ENCODE measurements at places on chromosomes 11 and 22. TPM values are rescaled to one million over a fixed set of nuclear protein-coding genes. Genes with fewer than 3 reads are reported as not detected.

The ADAMTS8 gene
- total RNA-seq: 5.0 TPM

The MAPK8IP2 gene
- total RNA-seq: 2.9 TPM

The C11orf16 gene
- total RNA-seq: not detected

The OR52I1 gene
- not detected for total RNA-seq

The PLAAT4 gene
- 36.7 TPM for total RNA-seq

The MRGPRX4 gene
- total RNA-seq: not detected

The CD81 gene
- total RNA-seq: 440 TPM

- H3K27ac ChIP-seq: no peak overlapping the region
- H3K36me3 ChIP-seq: no peaks in the 10 kb centered on the region
Observed at GRCh38 chr11:34609187-34609751, 11.6 kb upstream of the EHF start.

- no peaks in the 10 kb centered on the region for H3K4me1 ChIP-seq
- H3K27me3 ChIP-seq: no peaks in the 10 kb centered on the region
- H3K27ac ChIP-seq: no peak overlapping the region
- H3K4me3 ChIP-seq: no peak overlapping the region
- DNase-seq: no peak
Observed at GRCh38 chr22:41598891-41599635, 9.4 kb upstream of the PMM1 start.

DNA sequence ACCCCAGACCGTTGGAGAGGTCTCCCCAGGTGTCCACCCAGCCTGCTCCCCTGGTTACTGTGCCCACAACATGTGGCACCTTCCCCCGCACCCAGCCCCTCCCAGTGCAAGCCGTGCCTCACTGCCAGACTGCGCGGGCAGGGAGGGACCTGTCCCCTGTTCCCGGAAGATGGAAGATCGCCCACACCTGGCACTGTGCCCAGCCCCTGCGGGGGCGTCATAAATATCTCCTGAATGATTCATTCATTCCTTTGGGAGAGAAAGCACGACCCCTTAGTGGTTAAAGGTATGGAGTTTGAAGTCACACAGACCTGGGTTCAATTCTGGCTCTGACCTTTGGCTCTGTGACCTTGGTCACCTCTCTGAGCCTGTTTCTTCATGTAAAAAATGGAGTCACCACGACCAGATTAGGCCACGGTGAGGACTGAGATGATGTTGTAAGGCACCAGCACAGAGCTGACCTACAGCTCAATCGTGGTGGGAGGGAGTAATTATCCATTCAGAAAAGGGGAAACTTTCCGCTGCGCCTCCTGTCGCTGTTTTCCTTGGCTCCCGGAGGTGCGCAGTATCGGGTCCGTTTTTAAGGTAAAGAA lies 497 bp upstream of the SYT12 start:
- H3K27ac ChIP-seq: no peak overlapping the region
- no peaks in the 10 kb centered on the region for H3K4me1 ChIP-seq
- H3K36me3 ChIP-seq: no peaks in the 10 kb centered on the region
- DNase-seq: no peak
- peak overlapping the region; percentile 29 for H3K4me3 ChIP-seq

- H3K4me1 ChIP-seq: no peaks in the 10 kb centered on the region
- H3K4me3 ChIP-seq: no peak overlapping the region
- H3K27ac ChIP-seq: no peak overlapping the region
- no peaks in the 10 kb centered on the region for H3K27me3 ChIP-seq
- H3K36me3 ChIP-seq: no peaks in the 10 kb centered on the region
Observed at GRCh38 chr11:120894202-120894985, 129.5 kb upstream of the TBCEL start.

GRCh38 chr22:48423481-48423911 lies 1404.2 kb downstream of the BRD1 start:
- no peak overlapping the region for H3K4me3 ChIP-seq
- DNase-seq: no peak
- H3K4me1 ChIP-seq: no peaks in the 10 kb centered on the region
- no peaks in the 10 kb centered on the region for H3K36me3 ChIP-seq
- H3K27ac ChIP-seq: no peak overlapping the region
- peaks cover 25% of the 10 kb centered on the region for H3K27me3 ChIP-seq

- H3K4me1 ChIP-seq: no peaks in the 10 kb centered on the region
- no peak overlapping the region for H3K27ac ChIP-seq
- H3K27me3 ChIP-seq: no peaks in the 10 kb centered on the region
- H3K4me3 ChIP-seq: no peak overlapping the region
Observed at GRCh38 chr22:19864538-19865106, 9.9 kb upstream of the GNB1L start.

GRCh38 chr22:44522526-44523170 lies 24.6 kb upstream of the RTL6 start:
- H3K4me1 ChIP-seq: no peaks in the 10 kb centered on the region
- H3K36me3 ChIP-seq: no peaks in the 10 kb centered on the region
- H3K27me3 ChIP-seq: no peaks in the 10 kb centered on the region
- peak; percentile 62 for DNase-seq
- H3K27ac ChIP-seq: no peak overlapping the region

GRCh38 chr11:64078905-64079304 lies 43.2 kb downstream of the FLRT1 start:
- H3K36me3 ChIP-seq: no peaks in the 10 kb centered on the region
- DNase-seq: no peak
- no peak overlapping the region for H3K27ac ChIP-seq

GRCh38 chr22:23754220-23754919 lies at the start of gene VPREB3:
VPREB3 (minus strand) TSS chr22:23754425; CDS start chr22:23754363, 62 bp downstream.
- no peaks in the 10 kb centered on the region for H3K27me3 ChIP-seq
- DNase-seq: no peak
- H3K4me3 ChIP-seq: no peak within 1 kb of the TSS
- H3K36me3 ChIP-seq: no peaks in the 10 kb centered on the region
- no peaks in the 10 kb centered on the region for H3K4me1 ChIP-seq

DNA sequence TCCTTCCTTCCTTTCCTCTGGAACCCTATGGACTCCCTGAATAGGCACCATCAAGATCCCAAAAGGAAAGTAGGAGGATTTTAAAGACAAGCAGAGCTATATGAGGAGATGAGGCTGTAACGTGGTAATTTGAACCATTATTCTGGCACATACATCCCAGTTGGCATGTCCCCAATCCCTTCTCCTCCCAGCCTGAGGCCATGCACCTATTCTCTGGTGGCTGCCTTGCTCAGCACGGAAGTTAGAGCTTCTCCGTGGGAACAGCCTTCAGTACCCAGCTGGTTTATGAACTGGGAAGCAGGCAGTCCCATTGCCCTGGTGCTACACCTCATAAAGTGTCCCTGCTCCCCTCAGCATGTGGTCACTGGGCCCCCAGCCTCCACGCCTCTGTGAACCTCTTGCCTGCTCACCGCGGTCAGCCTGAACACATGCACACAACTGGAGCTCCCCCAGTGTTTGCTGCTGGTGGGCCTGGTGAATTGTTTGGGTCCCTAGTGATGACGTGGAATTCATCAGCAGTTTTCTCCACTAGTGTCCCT lies 139.9 kb upstream of the PLET1 start:
- H3K27ac ChIP-seq: no peak overlapping the region
- no peaks in the 10 kb centered on the region for H3K36me3 ChIP-seq
- H3K27me3 ChIP-seq: no peaks in the 10 kb centered on the region
- no peak for DNase-seq
- H3K4me3 ChIP-seq: no peak overlapping the region

DNA sequence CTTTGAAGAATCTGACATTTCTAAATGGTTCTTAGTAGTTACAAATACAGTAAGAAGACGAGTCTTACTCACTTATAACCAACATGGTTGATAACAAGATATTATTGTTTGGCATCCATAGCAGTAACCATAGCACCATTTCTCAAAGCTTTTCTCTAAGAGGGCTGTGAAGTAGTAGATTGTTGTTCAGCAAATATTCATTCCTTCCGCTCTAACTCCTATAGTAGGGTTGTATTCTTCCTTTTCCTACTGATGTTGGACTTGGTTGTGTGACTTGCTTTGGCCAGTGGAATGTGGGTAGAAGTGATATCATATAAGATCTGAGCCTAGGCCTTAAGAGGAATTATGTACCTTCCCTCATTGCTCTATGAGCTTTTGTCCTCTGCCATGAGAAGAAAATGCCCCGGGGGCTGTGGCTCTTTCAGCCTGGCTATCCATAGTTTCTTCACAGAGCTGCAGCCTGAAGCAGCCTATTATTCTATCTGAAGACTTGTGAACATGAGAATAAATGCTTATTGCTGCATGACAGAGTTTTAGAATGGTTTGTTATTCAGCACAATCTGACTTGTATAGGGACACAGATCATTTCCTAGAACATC lies 28.9 kb upstream of the ZBED5 start:
- H3K27me3 ChIP-seq: no peaks in the 10 kb centered on the region
- H3K36me3 ChIP-seq: no peaks in the 10 kb centered on the region
- H3K4me1 ChIP-seq: peaks cover 32% of the 10 kb centered on the region
- no peak overlapping the region for H3K27ac ChIP-seq
- no peak overlapping the region for H3K4me3 ChIP-seq

GRCh38 chr11:12441231-12441861 lies 64.0 kb downstream of the PARVA start:
- H3K36me3 ChIP-seq: no peaks in the 10 kb centered on the region
- H3K4me3 ChIP-seq: no peak overlapping the region
- peak overlapping the region; percentile 1 for H3K27ac ChIP-seq
- H3K4me1 ChIP-seq: peaks cover 37% of the 10 kb centered on the region
- H3K27me3 ChIP-seq: no peaks in the 10 kb centered on the region
- no peak for DNase-seq

DNA sequence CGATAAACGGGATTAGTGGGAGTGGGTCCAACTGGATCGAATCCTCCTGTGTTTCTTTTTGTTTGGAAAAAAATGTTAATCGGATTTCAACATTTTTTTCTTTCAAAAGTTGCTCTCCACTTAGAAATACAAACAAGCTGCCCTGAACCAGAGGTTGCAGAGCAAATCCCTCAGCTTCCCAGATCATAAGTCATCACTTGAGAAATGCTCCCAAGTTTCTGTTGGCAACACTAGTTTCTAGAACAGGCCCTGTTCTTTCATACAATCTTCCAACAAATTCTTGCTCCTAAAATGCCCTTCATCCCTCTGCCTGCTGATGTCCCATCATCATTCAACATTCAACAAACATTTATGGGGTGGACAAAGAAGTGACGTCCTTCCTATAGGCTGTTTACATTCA lies 1.3 kb upstream of the MLC1 start:
- no peak overlapping the region for H3K27ac ChIP-seq
- no peak overlapping the region for H3K4me3 ChIP-seq
- no peaks in the 10 kb centered on the region for H3K4me1 ChIP-seq
- H3K27me3 ChIP-seq: peaks cover 10% of the 10 kb centered on the region
- H3K36me3 ChIP-seq: no peaks in the 10 kb centered on the region
- DNase-seq: no peak

GRCh38 chr22:25281675-25282345 lies 62.4 kb downstream of the CRYBB2 start:
- no peak overlapping the region for H3K27ac ChIP-seq
- H3K4me3 ChIP-seq: no peak overlapping the region
- DNase-seq: no peak
- peaks cover 12% of the 10 kb centered on the region for H3K4me1 ChIP-seq
- peaks cover 59% of the 10 kb centered on the region for H3K27me3 ChIP-seq
- no peaks in the 10 kb centered on the region for H3K36me3 ChIP-seq

DNA sequence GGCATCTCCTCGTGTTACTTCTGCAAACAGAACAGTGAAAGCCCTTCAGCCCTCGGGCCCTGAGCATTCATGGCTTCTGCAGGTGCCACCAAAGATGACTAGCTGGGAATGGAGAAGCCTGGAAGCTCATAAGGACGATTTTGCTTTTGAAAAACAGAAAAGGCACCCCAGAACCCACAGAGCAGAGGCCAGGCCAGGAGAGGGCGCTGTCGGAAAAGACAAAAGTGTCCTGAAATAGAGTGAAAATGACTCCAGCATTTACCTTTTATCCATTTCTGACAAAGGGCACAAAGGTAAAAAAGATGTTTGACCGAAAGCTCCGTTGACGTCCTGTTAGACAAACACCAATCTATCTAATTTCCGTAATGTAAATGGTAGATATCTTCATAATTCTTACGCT lies 37.6 kb downstream of the ZNF195 start:
- DNase-seq: no peak
- H3K4me1 ChIP-seq: no peaks in the 10 kb centered on the region
- H3K4me3 ChIP-seq: no peak overlapping the region
- H3K36me3 ChIP-seq: no peaks in the 10 kb centered on the region

DNA sequence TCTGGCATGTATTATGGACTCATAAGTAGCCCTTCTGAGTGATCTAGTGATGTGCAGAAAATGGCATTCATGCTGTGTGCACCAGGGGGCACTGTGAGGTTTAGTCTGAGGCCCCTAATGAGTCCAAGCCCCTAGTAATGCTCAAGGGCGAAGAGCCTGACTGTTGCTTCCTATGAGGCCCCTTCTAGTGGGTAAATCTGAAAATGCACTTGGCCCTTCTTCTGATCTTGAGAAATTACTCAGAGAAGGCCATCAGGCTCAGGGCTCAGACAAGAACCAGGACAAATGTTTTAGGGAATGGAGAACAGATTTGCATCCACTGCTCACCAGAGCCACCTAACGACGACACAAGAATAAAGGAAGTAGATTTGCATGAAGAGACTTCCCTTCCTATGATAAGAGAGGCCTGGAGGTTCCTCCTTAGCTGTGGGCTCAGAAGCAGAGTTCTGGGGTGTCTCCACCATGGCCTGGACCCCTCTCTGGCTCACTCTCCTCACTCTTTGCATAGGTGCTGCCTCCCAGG lies 75.8 kb downstream of the GGTLC2 start:
- H3K36me3 ChIP-seq: no peaks in the 10 kb centered on the region
- H3K27me3 ChIP-seq: no peaks in the 10 kb centered on the region
- H3K4me1 ChIP-seq: no peaks in the 10 kb centered on the region
- H3K27ac ChIP-seq: no peak overlapping the region

DNA sequence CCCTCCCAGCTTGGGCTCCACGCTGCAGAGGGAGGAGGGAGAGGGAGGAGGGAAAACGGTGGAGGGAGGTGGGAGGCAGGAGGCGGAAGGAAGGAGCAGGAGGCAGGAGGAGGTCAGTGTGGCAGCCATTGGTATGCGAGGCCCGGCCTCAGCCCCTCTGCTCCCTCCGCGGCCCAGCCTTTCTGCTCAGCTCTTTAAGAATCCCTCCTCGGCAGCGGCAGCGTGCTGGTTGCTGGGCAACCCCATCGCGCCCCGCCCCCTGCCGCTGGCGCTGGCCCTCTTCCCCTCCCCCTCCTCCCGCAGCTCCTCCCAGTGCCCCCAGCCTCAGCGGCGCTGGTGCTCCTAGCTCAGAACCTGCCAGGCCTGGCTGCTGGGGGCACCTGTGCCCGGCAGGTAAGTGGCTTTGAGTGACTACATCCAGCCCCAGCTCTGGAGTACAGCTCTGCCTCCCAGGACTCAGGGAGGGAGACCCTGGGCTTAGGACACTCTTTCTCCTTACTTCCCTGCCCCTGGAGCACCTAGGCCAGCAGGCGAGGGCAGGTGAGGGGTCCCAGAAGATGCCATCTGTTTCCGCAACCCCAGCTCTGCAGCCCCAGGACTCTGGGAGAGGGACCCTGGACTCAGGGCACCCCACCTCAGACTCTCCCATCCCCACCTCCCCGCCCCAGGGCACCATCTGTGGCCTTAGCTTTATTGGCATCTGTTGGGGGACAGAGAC lies 7.2 kb upstream of the FLRT1 start:
- peaks cover 12% of the 10 kb centered on the region for H3K27me3 ChIP-seq
- no peak overlapping the region for H3K27ac ChIP-seq
- no peaks in the 10 kb centered on the region for H3K4me1 ChIP-seq
- peak overlapping the region; percentile 10 for H3K4me3 ChIP-seq
- no peaks in the 10 kb centered on the region for H3K36me3 ChIP-seq

All from sigmoid colon (tissue), 7 donors.